ENCODE measurements at places on chromosomes 13 and 19.

GRCh38 chr19:41888926-41889325 lies 5.9 kb downstream of the ARHGEF1 start:
- H3K27me3 ChIP-seq = no peaks in the 10 kb centered on the region
- H3K4me3 ChIP-seq = no peak overlapping the region
- DNase-seq = no peak
- H3K36me3 ChIP-seq = no peaks in the 10 kb centered on the region
- no peak overlapping the region for H3K27ac ChIP-seq

DNA sequence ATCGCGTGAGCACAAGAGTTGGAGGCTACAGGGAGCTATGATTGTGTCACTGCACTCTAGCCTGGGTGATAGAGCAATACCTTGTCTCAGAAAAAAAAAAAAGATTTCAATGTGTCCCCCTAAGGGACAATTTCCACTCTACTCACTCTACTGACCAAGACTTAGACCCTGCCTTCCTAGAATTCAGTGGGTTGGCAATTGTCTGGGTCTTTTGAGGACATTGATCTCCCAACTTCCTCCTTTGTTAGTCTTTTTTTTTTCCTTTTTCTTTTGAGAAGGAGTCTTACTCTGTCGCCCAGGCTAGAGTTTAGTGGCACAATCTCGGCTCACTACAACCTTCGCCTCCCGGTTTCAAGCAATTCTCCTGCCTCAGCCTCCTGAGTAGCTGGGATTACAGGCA lies 2.2 kb downstream of the SPTBN4 start:
- no peak for DNase-seq
- H3K4me3 ChIP-seq = no peak overlapping the region
- no peak overlapping the region for H3K27ac ChIP-seq
- H3K4me1 ChIP-seq = peaks cover 3% of the 10 kb centered on the region
- no peaks in the 10 kb centered on the region for H3K27me3 ChIP-seq

- H3K27ac ChIP-seq = no peak overlapping the region
- no peaks in the 10 kb centered on the region for H3K36me3 ChIP-seq
- H3K4me3 ChIP-seq = no peak overlapping the region
- no peak for DNase-seq
- no peaks in the 10 kb centered on the region for H3K4me1 ChIP-seq
Measured at GRCh38 chr19:30053558-30053957, 111.5 kb downstream of the URI1 start.

DNA sequence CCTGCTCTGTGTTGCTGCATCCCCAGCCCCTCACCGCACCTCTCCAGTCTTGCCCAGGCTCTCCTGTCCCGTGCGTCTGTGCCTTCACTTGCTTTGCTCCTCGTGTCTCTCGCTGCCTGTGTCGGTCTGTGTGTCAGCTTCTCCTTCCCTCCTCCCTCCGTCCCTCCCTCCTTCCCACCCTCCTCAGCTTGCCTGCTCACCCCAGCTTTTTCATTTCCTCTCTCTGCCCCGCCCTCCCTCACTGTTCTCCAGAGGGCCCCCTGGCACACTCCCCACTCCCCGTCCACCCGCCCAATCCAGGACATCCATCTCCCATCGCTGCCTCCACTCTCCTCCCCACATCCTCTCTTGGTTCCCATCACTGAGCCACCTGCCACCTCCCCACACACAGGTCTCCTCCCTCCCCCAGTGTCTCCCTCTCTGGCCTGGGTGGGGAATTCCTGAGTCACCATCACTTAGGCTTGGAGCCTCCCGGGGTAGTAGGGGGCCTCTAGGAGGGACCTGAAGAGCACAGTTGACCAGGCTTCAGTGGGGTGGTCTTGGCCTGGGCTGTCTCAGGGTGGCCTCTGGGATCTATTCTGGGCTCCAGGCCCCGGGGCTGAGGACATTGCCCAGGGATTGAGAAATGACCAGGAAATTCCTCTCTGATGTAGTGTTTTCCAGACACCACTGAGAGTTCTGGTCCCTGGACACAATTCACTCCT lies at the start of gene PTGIR:
Gene PTGIR, minus strand, starts transcription at position 132 of the 704 bp plus-strand sequence. CDS start 864 bp downstream, outside the sequence.
- peaks cover under 1% of the 10 kb centered on the region for H3K4me1 ChIP-seq
- H3K27ac ChIP-seq = peak within 1 kb of the TSS; percentile 59
- H3K36me3 ChIP-seq = no peaks in the 10 kb centered on the region
- no peaks in the 10 kb centered on the region for H3K27me3 ChIP-seq
- DNase-seq = no peak

DNA sequence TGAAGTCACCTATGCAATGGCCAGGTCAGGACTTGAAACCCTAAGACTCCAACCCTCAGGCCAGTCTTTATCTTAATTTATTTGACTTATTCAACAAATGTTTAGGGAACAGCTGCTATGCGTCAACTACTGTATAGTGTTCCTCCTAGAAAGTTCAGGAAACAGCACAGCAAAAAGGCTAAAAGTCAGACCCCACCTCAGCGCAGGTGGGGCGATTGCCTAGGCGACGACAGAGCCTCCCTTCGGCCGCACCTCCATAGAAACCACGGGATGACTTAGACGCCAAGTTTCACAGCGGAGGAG lies 502 bp downstream of the VRK3 start:
- peak overlapping the region; percentile 79 for H3K4me3 ChIP-seq
- no peaks in the 10 kb centered on the region for H3K27me3 ChIP-seq
- peaks cover 4% of the 10 kb centered on the region for H3K4me1 ChIP-seq

GRCh38 chr13:48231080-48231479 lies 1.9 kb upstream of the ITM2B start:
- no peak for DNase-seq
- no peaks in the 10 kb centered on the region for H3K4me1 ChIP-seq

DNA sequence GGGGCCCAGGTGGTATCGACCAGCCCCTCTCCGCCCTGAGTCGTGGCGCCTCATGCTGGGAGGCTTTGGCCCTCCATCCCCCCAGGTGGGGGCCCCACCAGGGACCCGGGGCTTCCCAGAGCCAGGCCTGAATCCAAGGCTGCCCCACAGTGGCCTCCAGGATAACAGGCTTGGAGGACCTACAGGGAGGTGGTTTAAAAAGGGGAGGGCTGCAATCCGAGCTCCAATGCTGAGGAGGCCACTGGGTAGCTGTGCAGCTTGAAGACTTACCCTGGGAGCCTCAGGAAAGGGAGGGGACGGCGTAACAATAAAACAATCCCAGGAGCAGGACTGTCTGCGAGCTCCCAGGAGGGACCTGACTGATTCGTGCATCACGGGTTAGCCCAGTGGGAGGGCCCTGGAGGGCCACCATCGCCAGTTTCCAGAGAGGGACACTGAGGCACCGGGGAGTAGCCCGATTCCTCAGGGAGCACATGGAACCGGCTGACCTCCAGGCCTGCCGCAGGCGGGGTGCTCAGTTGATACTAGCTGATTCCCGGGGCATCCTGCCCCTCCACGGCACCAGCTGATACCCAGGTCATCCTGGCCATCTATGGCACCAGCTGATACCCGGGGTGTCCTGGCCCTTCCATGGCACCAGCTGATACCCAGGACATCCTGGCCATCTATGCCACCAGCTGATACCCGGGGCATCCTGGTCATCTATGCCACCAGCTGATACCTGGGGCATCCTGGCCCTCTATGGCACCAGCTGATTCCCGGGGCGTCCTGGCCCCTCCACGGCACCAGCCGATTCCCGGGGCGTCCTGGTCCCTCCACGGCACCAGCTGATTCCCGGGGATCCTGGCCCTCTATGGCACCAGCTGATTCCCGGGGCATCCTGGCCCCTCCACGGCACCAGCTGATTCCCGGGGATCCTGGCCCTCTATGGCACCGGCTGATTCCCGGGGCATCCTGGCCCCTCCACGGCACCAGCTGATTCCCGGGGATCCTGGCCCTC lies 3.7 kb upstream of the C2CD4C start:
- H3K4me1 ChIP-seq = no peaks in the 10 kb centered on the region
- DNase-seq = no peak
- H3K27ac ChIP-seq = no peak overlapping the region
- no peaks in the 10 kb centered on the region for H3K36me3 ChIP-seq
- H3K27me3 ChIP-seq = peaks cover 45% of the 10 kb centered on the region
